CD4-positive, alpha-beta T cell treated with Interleukin-15 for 4 hours (primary cell): ENCODE measurements at places on chromosomes 7 and 10.

GRCh38 chr10:5292196-5292735 lies 72.5 kb upstream of the UCN3 start:
- peak; percentile 67 for DNase-seq

DNA sequence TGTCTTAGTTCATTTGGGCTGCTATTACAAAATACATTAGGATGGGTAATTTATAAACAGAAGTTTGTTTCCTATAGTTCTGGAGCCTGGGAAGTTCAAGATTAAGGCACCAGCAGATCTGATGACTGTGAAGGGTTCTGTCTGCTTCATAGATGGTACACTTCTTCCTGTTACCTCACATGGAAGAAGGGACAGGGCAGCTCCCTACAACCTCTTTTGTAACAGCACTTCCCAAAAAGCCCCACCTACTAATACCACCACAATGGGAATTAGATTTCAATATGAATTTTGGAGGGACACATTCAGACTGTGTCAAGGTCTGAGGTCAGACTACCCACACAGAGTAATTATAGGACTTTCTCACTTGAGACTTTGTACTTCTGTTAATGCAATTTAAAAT lies 260.3 kb downstream of the ARHGAP12 start:
- no peak for DNase-seq

DNA sequence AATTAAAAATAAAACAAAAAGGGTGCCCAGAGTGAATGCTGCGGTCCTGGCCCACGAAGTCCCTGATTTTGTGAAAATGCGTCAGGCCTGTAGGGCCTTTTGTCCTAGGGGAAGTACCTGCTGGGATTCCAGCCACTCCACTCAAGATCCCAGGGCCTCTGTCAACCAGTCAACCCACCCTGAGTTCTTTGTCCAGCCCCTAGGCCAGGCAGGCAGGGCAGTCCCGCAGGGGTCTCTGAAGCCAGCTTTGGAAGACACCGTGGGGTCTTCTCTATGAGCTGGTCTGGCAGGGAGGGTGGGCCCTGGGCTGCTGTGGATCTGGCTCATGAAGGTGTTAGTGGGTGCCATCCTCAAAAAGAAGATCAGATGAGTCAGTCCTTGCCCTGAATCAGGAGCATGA lies 452.5 kb upstream of the MKI67 start:
- no peak for DNase-seq

DNA sequence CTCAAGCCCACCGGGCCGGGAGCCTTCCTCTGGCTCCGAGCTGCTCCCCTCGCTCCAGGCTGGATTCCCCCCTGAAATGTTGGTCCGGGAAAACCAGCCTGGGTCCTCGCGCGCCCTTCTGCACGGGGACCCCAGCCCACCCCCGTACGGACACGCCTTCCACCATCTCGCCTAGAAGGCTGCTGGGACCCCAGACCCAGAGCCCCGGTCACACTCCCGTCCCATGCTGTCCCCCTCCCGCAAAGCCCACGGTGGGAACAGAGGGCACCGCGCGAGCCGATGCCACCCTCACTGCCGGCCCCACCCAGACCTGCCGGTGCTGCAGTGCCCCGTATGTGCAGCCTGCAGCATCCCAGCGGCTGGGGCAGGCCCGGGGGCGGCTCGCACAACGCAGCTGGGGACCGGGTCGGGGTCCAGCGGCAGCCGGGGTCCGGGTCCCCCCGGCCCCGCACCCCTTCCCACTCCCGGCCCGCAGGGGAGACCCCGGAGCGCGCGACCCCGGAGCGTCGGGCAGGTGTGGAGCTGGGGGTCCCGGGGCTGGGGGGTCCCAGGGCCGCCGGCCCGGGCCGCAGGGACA lies 871 bp downstream of the SPOCK2 start:
- peak; percentile 39 for DNase-seq
